ENCODE measurements at places on chromosomes 3 and 15.
A peak's percentile ranks its signal among the peaks of the same experiment; 100 is the strongest.

GRCh38 chr3:42979044-42979972 lies at the start of gene GASK1A:
Gene GASK1A, plus strand, starts transcription at chr3:42979311. Its CDS starts 332 bp downstream, at chr3:42979643.
- DNase-seq: peak; percentile 13

DNA sequence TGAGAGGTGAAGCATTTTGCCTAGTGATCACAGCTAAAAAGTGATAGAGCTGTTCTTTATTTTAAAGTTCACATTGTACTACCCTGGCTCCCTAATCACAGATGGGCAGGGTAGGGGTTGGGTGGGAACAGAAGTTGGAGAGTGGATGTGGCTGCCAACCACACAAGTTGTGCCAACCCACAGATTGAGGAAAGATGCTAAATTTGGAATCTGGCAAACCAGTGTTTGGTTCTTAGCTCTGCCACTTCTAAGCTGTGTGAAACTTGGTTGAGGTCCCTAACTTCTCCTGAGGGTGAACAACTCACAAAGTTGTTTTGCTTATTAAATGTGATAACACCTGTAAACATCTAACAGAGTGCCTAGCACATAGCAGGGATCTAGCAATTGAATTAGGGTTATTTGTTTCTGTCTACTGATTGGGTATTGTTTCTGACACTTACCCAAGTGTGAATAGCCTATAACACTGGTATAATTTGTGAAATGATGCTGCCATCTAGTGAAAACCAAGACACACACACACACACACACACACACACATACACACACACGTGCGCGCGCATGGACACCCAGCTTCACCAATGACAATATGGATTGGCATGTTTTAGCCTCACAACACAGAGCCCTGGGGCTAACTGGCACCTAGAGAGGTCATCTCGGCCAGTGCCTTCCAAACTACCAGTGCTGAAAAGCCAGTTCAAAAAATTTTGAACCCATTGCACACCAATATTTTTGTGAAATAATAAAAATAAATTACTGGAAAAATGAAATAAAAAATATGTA lies 25.3 kb downstream of the ADGRG7 start:
- DNase-seq: peak; percentile 35

DNA sequence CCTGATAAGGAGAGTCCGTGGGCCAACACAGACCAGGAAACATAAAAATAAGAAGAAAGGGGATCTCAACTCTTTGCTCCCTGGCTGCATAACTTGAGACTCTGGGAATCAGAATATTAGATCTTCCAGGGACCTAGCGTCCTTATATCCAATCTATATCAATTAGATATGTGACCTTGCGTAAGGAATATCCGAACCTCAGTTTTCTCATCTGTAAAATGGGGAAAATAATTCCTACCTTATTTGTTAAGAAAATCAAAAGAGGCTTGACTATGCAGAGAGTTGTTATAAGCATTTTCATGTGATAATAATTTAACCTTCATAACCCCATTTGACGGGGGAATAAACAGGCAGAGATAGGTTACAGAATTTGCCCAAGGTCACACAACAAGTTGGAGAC lies 7.1 kb upstream of the LIPC start:
- no peak for DNase-seq

DNA sequence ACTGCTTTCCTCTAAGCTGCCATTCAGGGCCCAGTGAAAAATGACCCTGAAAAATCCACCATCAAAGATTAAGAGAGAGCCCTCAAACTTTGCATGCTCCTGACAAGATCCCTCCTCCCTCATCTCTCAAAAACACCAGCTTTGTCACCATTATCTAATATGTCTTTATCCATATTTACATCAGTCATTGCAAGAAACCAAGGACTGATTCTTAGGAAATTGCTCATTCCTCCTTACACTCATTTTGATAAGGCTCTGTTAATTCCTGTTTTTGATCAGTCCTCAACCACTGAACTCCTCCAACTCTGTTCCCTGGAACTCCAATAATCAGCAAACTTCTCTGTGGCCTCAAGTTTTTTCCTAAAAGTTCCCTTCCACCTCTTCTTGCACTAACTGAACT lies 51.8 kb downstream of the CD200 start:
- DNase-seq: no peak

DNA sequence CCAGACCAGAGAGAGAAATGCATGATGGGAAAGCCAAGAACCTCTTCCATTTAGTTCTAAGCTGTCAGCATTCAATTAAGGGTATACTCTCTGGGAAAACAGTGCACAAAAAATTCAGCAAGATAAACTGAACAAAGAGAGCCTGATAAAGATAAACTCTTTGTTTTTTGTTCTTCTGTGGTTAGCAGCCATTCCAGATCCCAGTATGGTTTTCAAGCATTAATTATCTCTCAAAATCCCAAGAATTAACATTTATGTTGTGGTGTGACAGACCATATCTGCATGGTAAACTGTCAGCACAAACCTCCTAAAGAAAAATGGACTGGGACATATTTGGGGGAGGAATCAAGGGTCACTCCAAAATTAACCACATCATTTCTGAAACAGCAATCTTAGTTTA lies 124.0 kb upstream of the LRRN1 start:
- no peak for DNase-seq

- DNase-seq: no peak
Measured at GRCh38 chr3:128917291-128917690, 37.9 kb downstream of the ACAD9 start.

DNA sequence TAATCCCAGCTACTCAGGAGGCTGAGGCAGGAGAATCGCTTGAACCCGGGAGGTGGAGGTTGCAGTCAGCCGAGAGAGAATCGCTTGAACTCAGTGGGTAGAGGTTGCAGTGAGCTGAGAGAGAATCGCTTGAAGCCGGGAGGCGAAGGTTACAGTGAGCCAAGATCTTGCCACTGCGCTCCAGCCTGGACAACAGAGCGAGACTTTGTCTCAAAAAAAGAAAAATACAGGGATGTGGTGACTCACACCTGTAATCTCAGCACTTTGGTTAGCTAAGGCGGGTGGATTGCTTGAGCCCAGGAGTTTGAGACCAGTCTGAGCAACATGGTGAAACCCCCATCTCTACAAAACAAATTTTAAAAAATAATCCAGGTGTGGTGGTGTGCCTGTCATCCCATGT lies 26.8 kb downstream of the UBE2E1 start:
- DNase-seq: no peak

DNA sequence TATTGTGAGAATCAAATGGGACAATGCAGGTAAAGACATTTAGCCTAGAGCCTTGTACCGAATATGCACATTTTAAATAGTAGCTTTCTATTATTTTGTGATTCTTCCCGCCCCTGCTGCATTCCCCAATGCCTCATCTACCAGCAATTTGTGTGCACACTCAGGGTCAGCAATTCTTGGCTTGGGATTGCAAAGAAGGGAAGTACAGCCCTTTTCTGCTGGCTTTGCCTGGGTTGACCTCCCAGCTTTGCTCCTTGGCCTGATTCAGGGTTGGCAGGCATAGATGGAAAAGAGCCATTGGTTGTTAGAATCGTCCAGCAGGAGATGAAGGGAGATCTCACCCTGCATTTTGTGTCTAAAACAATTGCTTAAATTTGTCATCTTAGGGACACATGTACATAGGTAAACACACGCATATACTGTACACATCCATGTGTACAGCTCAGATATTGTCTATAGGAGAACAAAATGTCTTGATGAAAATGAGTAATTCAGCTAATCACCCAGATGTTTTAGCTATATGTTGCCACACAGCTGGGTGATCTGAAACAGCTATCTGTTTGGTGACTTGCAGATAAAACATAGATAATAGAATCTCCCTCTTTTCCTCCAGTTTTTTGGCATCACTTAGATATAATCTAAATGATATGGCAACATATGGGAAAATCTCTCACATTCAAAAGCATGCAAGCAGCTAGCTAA lies 340.9 kb upstream of the TBL1XR1 start:
- DNase-seq: peak; percentile 74

DNA sequence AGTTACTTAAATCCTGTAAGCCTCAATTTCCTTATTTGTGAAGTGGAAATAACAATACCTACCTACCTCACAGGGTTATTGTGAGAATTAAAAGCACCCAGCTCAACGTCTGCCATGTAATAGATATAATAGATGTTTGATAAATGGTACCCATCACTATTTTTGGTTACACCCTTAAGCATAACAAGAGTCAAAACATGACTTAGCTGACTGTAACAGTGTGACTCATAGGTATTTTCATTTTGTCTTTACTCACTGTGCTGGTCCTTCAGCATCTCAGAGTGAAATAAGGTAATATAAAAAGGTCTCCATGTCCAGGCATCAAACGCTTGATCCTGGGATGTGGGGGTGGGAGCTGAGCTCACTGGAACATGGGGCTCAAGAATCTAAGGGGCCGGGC lies 3.1 kb downstream of the CPLX3 start:
- peak; percentile 49 for DNase-seq

GRCh38 chr3:193984876-193985275 lies 151.1 kb upstream of the HES1 start:
- DNase-seq: no peak

DNA sequence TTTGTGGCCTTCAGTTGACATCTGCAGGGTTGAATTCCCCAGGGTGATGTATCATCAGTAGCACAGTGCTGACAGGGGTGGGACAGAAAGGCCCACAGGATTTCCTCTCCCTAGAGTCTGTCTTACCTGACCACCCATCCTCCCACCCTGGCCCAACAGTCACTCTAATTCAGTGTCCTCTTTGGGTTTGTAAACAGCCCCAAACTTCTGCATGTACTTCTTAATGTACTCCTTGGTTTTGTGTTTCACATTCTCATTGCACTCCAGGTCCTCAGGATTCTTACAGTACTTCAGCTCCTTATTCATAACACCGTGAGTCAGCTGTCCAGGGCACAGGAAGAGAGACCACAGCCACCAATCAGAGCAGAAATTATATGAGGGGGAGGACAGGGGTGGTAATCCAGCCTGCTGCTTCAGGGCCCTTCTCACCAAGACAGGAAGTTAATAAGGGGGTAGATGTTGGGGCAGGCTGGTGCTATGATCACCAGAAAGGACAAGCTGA lies 37.5 kb downstream of the NBEAL2 start:
- peak; percentile 67 for DNase-seq

DNA sequence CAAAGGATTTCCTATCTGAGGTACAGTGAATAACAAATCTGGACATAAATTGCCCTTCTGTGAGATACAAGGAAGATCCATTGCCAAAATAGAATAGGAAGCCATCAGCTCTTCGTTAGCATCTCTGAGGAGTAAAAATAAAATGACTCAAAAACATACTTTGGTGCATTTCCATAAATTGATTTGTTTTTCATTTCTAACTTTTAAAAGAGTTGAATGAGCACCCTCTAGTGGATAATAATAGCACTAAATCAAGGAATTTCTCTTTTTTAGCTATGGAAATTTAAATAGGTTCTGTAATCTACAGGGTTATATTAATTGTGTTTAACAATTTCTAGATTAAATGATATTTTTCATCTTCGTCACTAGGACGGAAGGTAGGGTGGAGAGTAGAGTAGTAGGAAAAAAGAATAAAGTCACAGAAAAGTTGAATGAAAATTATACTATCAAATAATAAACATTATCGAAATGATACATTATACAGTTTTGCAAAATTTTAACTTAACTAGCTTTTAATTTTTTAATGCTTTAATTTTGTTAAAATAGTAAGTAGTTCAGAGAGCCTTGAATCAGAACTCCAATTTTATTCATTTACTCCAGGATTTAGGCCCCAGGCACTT lies 6.4 kb downstream of the NSUN3 start:
- peak; percentile 49 for DNase-seq

DNA sequence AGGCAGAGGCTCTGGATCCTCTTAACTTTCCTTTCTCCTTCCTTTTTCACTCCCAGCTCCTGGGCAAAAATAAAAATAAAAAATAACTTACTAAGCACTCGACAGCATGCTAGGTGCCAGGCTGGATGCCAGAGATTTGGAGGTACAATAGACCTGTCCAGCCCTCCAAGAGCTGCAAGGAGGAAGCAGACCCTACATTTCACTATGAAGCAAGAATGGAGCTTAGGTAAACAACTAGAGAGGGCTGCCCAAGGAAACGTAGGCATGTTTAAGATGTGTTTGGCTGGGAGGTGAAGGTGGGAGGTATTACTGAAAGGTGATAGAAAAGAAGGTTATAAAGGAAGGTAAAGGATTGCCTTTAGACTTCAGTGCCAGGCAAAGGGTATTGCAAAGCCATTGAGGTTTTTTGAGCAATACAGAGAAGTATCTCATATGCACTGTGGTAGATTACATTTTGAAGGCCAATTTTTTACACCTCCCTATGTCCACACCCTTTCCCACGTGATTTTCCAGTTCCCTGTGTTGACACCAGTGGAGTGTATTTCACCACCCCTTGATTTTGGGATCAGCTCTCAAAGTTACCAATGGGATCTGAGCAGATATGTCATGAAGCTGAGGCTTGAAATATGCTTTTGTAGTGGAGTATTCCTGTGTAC lies 69.1 kb downstream of the DCLK3 start:
- no peak for DNase-seq

DNA sequence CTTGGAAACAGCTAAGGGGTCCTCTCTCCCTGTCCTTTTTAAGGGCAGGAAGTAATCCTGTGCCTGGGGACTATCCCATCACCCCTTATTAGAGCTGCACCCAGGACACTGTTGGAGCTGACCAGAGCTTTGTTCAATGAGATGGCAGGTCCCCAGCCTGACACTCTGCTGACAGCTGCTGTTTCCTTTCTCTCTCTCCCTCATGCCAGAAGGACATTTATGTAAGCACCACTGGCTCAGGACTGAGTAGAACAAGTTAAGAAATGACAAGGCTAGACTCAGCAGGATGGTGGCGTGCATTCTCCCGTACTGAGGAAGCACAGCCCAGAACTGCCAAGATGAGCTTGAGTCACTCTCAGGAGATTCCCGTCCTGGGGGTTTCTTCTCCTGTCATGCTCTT lies 17.3 kb downstream of the GJD2 start:
- no peak for DNase-seq

DNA sequence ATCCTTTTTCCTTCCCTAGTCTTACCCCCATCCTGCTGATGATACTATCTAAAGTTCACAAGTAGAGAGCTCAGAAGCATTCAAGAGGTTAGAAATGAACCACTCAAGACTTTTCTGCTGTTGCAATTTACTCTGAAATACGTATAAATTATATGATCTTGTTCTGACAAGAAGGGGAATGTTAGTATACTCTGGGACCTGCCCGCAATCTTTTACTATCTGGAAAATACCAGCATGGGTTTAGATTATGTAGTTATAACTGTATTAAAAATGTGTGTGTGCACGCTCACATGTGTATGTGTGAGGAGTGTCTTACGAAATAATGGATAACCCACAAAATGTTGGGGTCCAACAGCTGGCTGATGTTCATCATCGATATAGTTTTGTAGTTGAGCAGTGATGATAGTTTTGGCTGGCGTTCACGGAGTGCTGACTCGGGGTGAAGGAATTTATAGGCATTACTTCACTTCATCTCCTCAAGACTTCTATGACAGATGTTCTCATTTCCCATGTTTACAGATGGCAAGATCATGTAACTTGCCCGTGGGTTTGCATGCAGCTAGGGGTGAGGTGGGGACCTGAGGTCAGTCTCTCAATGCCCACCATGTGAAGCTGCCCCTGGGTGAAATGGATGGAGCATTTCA lies 297.5 kb upstream of the LYSMD4 start:
- DNase-seq: peak; percentile 16

DNA sequence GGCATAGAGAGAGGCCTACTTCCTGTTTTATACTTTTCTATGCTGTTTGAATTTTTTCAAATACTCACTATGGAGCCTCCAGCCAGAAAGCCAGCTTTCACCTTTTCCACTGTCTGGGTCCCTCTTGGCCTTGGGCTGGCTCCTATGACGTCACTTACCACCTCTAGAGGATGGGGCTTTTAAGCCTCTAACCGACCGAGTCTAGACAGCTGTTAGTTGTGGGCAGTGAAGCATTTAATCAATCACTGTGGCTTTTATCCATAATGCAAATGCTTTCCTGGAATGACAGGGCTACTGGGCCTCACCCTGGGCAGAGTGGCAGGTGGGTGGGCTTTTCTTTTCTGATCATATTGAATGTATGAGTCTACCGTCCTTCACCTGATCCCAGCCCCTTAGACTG lies 61.9 kb downstream of the LRRK1 start:
- DNase-seq: no peak

All from cardiac fibroblast (primary cell).